ENCODE measurements at places on chromosomes 7 and 10.

DNA sequence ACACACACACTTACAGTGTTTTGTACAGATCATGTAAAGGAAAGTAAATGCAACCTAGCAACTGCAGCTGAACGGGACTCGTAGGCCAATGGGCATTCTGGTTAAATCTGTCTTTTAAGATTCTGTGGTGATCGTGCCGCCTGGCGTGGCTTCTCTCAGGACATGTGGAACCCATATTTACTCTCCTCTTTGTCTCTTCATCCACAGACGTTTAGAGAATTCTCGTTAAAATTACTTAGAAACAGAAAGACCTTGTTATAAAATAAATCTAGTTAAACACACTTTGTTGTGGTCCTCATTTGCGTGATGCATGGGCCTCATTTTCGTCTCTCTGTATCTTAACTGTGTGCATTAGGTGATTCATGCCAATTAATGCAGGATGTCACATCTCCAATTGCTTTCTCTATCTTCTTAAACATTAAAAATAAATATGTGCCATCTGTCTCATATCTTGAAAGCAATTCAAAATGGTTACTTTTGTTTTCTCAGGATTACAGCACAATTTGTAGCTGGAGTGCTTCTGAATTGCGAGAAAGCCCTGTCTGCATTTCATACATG, 11.5 kb downstream of the KLF6 start:
- no peak for DNase-seq

- no peak for DNase-seq
These were observed 340.2 kb upstream of the CELF2 start for GRCh38 chr10:10677479-10677878.

GRCh38 chr10:71242622-71243009, 30.2 kb downstream of the UNC5B start:
- no peak for DNase-seq

GRCh38 chr7:145599376-145599775, 517.2 kb upstream of the CNTNAP2 start:
- DNase-seq, result no peak

- no peak for DNase-seq
These were observed 122.6 kb downstream of the INHBA start for GRCh38 chr7:41579961-41580935.

- DNase-seq, result no peak
These were observed 51.1 kb downstream of the ELFN1 start for GRCh38 chr7:1721047-1721690.

GRCh38 chr10:83301732-83302131, 837.6 kb upstream of the GHITM start:
- no peak for DNase-seq

DNA sequence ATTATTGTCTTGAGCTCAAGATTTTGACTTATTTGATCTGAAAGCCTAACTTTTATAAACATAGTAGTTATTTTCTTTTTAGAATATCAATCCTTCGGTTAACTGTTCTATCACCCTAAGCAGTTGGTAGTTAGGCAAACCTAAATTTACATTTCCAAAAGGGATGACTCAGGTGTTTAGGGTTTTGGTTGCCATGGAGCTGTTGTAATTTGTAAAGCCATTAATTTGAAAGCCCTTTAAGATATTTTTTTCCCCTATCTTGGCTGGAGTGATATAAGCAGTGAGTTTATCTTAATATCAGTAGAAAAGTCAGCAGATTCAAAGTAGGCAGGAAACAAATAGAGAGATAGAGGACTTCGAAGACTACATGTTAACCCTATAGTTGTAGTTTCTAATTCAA, 1472.6 kb upstream of the CELF2 start:
- DNase-seq, result no peak

GRCh38 chr7:80309971-80310549, 175.4 kb downstream of the GNAI1 start:
- DNase-seq, result no peak

GRCh38 chr10:46285300-46285699, 1.5 kb upstream of the ANTXRL start:
- DNase-seq, result no peak

DNA sequence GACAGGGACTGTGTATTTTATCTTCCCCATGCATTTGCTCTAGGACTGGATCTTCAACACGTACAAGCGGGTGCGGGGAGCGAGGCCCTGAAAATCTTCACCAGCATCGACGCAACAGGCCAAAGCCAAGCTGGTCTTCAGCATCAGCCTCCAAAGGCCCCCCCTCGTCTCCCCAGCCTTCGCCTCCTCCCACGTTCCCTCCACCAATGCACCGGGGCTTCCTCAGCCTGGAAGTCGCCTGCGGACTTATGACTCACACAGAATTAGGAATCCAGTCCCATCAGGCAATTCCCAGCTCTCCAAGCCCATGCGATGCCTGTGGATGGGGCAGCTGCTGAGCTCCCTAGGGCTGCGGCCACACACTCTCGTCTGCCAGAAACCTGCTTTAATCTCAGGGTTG, 36.3 kb upstream of the RNF32 start:
- no peak for DNase-seq

DNA sequence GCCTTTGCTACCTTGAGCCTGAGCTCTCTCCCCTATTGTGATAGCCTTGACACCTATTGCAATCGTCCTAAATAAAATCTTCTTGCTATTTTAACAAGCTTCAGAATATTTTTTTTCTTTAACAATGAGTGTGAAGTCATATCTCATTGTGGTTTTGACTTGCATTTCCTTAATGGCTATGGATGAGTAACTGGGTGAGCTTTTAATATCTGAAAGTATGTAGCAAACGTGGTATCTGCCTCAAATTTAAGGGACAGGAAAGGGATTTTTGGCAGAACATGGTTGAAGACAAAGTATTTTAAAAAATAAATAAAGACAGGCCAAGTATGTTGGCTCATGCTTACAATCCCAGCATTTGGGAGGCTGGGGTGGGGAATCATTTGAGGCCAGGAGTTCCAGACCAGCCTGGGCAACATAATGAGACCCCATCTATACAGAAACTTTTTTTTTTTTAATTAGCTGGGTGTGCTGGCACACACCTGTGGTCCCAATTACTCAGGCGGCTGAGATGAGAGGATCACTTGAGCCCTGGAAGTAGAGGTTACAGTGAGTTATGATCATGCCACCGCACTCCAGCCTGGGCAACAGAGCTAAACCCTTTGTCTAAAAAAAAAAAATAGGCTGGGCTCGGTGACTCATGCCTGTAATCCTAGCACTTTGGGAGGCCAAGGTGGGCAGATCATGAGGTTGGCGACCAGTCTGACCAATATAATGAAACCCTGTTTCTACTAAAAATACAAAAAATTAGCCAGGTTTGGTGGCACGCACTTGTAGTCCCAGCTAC, 319.3 kb upstream of the NRP1 start:
- DNase-seq, result no peak

DNA sequence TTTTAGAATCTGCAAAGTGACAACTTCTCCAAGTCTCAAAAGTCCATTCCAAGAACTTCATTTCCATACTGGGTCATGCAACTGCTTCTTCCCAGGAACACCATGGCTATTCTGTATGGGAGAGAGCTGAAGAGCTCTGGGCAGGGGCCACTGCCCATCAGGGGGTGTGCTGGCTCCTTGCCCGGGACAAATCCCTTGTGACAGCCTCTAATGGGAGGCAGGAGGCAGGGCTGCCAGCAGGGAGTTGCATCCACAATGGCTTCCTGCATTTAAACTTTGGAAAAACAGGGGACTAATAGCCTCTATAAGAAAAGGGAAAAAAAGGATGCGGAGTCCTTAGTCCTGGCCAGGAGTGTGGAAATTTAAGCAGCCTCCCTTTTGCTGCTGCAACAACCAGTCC, 18.4 kb upstream of the FRMD4A start:
- no peak for DNase-seq

DNA sequence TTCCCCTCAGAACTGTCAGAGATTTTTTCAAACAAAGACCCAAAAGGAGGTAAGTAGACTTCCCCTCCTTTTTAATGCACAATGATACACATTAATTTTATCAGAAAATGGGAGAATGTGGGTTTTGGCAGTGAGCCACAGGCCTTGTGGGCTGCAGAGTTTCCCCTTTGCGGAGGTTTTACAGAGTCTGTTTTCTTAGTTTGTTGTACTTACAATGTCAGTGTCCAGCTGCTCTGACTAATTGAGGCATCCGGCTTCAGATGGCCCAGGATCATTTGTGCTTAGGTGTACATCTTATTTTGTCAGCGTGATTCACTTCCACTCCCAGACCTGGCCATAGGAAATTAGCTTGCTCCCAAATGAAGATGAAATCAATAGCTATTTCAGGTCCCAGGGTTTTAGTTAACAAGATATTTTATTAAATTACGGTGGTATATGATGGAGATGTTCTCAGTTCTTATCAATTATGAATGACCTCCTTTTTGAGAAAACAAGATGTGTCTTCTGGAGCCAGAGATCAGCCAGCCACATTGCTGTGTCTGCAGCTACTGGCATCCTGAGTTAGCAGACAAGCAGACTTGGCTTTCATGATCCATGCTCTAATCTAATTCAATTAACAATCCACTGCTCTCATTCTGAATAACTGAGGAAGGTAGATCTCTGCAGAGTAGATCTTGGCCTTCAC, 1086.6 kb upstream of the SORCS1 start:
- no peak for DNase-seq

GRCh38 chr7:1022801-1023465, 21.4 kb upstream of the GPR146 start:
- DNase-seq, result no peak

DNA sequence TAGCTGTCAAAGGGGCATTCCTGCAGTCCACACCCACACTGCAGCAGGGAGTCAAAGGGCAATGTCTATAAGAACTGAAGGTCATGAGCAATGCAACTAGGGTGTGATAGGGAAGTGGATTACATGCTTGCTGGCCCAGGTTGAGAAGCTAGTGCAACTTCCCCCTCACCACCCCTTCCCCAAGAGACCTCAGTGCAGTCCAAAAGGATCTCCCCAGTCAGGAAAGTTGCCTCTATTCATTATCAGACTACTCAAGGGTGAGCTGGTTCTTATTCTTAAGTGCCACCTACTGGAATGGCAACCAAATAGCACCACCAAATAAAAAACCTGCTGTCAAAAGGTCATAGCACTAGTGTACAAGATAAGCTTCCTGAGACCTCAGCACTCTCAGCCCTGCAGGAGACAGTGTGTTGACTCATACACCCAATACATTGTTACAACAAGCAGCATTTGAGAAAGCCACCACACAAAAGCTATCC, 28.2 kb downstream of the MTERF1 start:
- DNase-seq, result no peak

GRCh38 chr10:58299580-58299979, 30.6 kb downstream of the CISD1 start:
- DNase-seq, result no peak

DNA sequence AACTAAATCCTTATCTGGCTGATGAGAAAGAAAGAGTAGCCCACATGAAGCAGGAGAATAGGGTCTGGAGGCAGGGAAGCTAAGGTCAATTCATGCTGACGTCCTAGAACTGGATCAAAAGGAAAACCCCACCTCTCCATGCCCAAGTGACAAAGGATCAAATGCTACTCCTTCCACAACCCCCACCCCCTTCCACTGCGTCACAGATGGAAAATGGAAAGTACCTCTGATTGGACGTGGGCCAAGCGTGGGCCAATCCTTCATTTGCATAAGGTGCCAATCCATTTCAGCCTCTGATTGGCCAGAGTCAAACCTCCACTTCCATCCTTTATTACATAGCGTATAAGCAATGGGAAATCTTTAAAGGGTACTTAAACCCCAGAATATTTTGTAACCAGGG, 431.3 kb upstream of the ETV1 start:
- DNase-seq, result no peak

DNA sequence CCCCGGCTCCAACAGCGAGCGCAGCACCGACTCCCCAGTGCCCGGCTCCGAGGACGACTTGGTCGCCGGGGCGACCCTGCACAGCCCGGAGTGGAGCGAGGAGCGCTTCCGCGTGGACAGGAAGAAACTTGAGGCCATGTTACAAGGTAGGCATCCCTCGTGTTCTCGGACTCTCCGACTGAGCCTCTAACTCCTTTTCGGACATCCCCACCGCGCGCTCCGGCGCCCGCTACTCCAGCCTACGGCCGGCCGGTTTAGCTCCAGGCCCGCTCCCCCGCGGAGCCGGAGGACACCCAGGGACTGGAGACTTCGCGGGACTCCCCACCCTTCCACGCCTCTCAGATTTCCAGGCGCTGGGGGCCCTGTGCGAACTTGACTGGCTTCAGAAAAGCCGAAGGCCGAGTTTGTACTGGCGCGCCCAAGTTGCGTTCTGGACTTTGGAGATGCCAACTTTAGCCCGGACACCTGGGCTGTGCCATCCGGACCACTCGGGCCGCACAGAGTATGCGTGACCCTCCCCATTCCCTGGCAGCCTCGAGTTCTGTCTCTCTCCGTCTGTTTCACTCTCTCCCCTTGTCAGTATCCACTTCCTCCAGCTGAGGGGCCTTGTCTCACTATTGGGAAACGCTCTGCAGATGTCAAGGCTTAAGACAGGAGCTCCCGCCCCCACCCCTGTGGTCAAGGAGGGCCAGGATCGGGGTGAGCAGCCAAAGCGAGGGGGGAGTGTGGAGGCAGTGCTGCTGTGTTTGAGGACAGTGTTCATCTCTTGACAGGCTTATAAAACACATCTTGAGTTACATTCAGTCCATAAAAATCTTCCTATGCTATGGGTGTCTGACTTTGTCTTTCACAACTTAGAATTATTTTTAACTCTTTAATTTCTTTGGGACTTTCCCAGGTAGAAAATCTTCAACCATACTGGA, 777 bp downstream of the BICC1 start:
- DNase-seq, result peak; percentile 17

- DNase-seq, result no peak
These were observed 4.2 kb downstream of the GTPBP4 start for GRCh38 chr10:992467-992866.

DNA sequence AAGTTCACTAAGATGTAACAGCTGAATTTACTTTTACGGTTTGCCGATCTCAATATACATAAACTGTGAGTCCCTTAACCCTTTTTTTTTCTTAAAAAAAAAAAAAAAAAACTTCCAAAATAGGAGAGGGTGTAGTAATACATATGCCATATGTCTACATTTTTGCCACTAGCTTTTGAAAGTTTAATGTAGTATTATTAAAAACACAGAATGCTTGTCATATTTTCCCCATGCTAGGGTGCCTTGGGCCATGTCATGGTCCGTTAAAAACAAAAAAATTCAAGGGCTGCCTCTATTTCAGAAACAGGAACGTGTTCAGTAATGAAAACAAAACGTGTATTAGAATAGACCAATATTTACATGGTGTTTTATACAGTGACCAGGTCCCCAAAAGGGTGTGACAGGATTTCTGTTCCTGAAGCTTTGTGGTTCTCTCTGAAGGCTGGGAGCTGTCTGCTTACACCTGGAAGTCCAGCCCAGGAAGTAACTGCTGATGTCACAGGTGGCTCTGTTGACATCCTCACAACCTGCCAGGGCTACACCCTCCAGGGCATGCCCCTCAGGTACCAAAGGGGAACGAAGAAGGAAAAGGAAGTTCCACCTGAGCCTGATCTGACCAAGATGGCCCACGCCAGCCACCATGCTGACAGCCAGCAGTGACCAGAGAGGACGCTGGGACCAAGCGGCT, 79.0 kb downstream of the COBL start:
- DNase-seq, result no peak

GRCh38 chr7:37433166-37433565, 15.5 kb downstream of the ELMO1 start:
- no peak for DNase-seq

- DNase-seq, result no peak
These were observed 63.1 kb downstream of the BMPR1A start for GRCh38 chr10:86819567-86819966.
